ENCODE measurements at places on chromosomes 6 and 20.
A peak's percentile ranks its signal among the peaks of the same experiment; 100 is the strongest.

DNA sequence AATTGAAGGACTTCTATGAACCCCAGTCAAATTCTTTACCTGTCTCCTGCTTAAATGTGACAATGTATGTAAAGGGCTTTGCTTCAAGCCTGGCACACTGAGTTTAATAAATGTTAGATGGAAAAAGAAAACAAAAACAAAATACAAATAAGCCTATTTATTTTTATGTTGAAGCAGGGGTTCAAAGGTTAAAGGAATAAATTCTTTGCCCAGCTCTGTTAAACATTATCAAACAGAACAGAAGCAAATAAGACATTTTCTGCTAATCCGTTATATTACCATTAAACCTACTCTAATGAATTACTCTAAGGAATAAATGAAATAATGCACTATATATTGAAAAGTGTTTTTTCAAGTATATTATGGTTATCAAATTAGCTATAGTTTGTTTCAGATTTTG lies 182.5 kb upstream of the CEP162 start:
- no peak overlapping the region for H3K4me3 ChIP-seq
- no peak for DNase-seq
- H3K4me1 ChIP-seq = no peaks in the 10 kb centered on the region
- no peaks in the 10 kb centered on the region for H3K27me3 ChIP-seq
- H3K27ac ChIP-seq = no peak overlapping the region
- H3K36me3 ChIP-seq = no peaks in the 10 kb centered on the region

- peaks cover 27% of the 10 kb centered on the region for H3K27me3 ChIP-seq
- H3K4me1 ChIP-seq = no peaks in the 10 kb centered on the region
- H3K4me3 ChIP-seq = no peak overlapping the region
- no peaks in the 10 kb centered on the region for H3K36me3 ChIP-seq
- no peak for DNase-seq
Observed at GRCh38 chr20:63451821-63452220, 20.6 kb downstream of the KCNQ2 start.

- H3K27me3 ChIP-seq = peaks cover 13% of the 10 kb centered on the region
- H3K27ac ChIP-seq = no peak overlapping the region
- H3K4me3 ChIP-seq = no peak overlapping the region
- H3K4me1 ChIP-seq = no peaks in the 10 kb centered on the region
- H3K36me3 ChIP-seq = no peaks in the 10 kb centered on the region
Observed at GRCh38 chr20:54681869-54682268, 206.5 kb downstream of the DOK5 start.

DNA sequence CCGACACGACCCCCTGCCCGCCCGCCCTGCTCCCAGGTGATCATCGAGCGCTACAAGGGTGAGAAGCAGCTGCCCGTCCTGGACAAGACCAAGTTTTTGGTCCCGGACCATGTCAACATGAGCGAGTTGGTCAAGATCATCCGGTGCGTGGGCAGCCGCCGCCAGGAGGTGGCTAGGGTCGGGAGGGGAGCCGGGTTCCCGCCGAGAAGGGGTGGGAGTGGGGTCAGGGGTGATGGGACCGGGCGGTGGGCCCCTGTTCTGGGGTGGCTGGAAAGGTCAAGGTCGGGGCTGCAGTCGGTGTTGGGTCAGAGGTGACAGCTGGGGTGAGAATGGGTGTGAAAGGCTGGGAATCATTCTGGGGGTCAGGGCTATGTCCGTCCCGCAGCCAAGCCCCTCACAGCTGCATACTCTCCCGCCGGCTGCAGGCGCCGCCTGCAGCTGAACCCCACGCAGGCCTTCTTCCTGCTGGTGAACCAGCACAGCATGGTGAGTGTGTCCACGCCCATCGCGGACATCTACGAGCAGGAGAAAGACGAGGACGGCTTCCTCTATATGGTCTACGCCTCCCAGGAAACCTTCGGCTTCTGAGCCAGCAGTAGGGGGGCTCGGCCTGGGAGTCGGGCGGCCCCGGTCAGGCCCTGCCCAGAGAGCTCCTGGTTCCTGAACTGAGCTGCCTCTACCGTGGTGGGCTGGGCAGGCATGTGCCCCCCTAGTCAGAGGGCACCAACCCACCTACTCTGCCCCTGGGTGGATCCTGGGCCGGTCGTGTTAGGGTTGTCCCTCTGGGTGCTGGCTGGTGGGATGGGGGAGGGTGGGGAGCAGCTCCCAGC lies 1.0 kb downstream of the MAP1LC3A start:
- H3K4me1 ChIP-seq = peaks cover 17% of the 10 kb centered on the region
- peak overlapping the region; percentile 63 for H3K4me3 ChIP-seq
- no peaks in the 10 kb centered on the region for H3K27me3 ChIP-seq
- DNase-seq = no peak

DNA sequence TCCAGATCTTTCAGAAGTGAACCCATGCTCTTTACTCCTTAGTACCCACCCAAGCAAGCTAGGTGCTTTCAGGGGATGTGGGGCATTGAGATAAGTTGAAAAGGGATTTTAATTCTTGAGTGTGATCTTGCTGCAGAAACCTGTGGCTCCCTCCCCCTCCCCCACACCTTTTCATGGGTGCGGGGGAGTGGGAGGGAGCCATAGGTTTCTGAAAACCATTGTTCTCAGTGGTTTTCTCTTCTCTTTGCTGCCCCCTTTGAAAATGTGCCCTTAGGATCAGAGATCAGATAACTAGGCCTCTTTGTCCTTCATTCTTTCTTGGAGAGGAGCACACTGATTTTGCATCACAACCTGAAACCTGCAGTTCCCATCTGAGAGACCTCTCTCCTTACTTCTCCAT lies 2.4 kb downstream of the PCSK2 start:
- peaks cover 2% of the 10 kb centered on the region for H3K36me3 ChIP-seq
- no peak overlapping the region for H3K27ac ChIP-seq
- H3K27me3 ChIP-seq = peaks cover 26% of the 10 kb centered on the region
- no peak for DNase-seq
- H3K4me1 ChIP-seq = peaks cover 5% of the 10 kb centered on the region
- H3K4me3 ChIP-seq = no peak overlapping the region

DNA sequence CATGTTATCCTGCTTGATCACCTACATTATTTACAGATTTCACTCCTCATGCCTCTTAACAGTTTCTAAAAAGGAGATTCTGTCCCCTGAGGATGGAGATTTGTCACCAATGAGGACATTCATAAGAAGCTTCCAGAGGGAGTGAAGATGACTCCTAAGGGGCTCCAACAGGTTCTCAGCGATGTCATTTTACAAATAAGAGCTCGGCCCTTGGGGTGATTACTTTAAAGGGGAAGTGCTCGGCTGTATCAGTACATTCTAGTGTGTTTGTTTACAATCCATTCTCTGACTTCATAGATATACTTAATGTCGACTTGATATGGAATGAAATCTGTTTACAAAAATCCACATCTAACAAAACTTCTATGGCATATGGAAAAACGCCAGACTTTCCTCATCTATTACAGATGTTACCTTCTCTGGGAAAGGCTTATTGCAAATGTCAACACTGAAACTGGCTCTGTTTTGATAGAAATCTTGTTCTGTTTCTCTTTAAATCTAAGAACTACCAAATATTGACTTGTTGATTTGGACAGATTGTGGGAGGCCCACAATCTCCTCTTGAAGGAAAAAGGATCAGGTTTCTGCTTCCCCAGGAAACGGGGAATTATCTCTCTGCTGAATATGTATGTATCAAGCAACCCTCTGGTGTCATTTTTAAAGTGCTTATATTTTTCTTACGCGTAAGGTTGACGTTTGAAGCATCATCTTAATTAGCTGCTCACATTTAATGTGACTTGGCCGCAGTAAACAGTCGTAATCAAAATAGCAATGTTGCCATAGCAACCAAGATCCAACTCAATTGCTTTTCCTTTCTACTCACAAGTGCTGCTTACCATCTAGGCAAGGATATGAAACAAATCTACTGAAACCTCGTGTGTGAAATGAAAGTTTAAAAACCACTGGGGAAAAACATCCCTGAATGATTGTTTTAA lies 95.7 kb downstream of the SHLD1 start:
- peaks cover 13% of the 10 kb centered on the region for H3K4me1 ChIP-seq
- peaks cover 10% of the 10 kb centered on the region for H3K36me3 ChIP-seq
- DNase-seq = no peak

GRCh38 chr6:38423746-38424145 lies 216.0 kb downstream of the BTBD9 start:
- H3K4me3 ChIP-seq = no peak overlapping the region
- no peak overlapping the region for H3K27ac ChIP-seq
- H3K4me1 ChIP-seq = peaks cover 18% of the 10 kb centered on the region
- H3K27me3 ChIP-seq = no peaks in the 10 kb centered on the region
- H3K36me3 ChIP-seq = peaks cover 5% of the 10 kb centered on the region
- DNase-seq = no peak

DNA sequence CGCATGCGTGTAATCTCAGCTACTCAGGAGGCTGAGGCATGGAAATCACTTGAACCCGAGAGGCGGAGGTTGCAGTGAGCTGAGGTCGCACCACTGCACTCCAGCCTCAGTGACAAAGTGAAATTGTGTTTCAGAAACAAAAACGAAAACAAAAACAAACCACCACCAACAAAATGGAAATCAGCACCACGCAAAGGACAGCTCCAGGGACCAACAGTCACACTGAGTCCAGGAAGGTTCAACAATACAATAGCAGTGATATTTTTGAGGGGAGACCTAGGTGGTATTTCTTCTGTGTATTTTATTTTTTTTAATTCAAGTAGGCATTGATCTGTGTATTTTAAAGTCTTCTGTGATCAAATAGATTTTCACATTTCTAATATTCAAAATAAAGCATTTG lies 9.8 kb downstream of the HLA-F start:
- H3K27ac ChIP-seq = no peak overlapping the region
- H3K27me3 ChIP-seq = no peaks in the 10 kb centered on the region

- H3K27me3 ChIP-seq = no peaks in the 10 kb centered on the region
- no peak overlapping the region for H3K27ac ChIP-seq
- H3K36me3 ChIP-seq = peaks cover 3% of the 10 kb centered on the region
- no peaks in the 10 kb centered on the region for H3K4me1 ChIP-seq
Observed at GRCh38 chr6:5599127-5599526, 337.8 kb downstream of the FARS2 start.

- DNase-seq = no peak
- H3K4me1 ChIP-seq = peaks cover 6% of the 10 kb centered on the region
- no peak overlapping the region for H3K27ac ChIP-seq
- H3K27me3 ChIP-seq = peaks cover 10% of the 10 kb centered on the region
- no peak overlapping the region for H3K4me3 ChIP-seq
- no peaks in the 10 kb centered on the region for H3K36me3 ChIP-seq
Observed at GRCh38 chr6:90646940-90647339, 60.1 kb upstream of the MAP3K7 start.

GRCh38 chr6:75524322-75524972 lies 30.8 kb upstream of the FILIP1 start:
- H3K4me1 ChIP-seq = no peaks in the 10 kb centered on the region
- peaks cover 9% of the 10 kb centered on the region for H3K27me3 ChIP-seq
- no peak overlapping the region for H3K4me3 ChIP-seq
- DNase-seq = no peak
- H3K27ac ChIP-seq = no peak overlapping the region
- no peaks in the 10 kb centered on the region for H3K36me3 ChIP-seq
